ENCODE measurements at places on chromosomes 3 and 15.

DNA sequence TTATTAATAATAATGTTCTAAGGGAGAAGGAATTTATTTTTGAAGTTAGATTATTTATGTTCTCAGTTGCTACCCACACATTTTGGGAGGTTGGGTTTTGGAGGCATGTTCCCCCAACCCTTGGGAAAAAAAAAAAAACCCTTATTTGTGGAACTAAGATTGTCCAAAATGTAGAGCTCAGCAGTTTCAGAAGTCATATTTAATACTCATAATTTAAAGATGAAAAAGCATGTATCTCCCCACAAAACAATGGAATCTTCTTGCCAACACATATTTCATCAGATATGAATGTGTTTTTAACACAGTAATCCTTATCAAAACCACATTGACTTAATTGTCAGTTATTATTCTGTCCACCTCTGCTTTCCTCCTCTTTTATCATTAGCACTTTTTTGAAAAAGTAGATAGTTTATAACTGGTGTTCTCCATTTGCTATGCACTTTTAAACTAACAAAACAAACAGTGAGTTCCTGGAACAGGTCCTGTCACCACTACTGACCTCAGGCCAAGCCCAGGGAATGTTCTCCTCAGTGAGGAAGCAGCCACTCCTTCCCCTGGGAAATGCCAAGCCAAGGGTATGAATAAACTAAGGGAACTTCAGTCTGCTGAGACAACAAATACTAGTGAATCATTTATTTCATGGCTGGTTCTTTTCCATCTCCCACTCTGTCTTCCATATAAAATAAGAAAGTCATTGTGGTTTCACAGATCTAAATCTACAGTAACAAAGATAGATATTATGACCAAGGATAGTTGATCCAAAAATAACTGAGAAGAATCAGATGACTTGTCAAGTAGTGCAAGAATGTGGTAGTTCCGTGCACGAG, 414.4 kb upstream of the ALCAM start:
- no peak for DNase-seq

DNA sequence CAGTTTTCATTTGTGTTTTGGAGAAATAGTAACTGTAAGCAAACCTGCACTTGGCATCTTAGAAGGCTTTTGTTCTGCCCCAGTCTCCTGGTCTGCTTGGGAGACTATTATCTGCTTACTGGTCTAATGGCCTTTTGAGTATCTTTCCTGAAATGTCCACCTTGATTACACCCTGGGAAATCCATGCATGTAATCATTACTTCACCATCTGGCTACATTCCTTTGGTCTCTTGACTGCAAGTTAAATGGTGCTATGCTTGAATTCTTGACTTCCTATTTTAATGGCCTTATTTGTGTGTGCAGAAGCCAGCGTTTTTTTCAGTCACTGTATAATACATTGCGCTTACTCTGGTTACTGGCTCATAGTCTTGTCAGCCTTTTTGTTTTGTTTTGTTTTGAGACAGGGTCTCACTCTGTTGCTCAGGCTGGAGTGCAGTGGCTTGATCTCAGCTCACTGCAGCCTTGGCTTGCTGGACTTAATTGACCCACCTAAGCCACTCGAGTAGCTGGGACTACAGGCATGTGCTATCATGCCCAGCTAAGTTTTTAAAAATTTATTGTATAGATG, 30.0 kb downstream of the CHD2 start:
- DNase-seq, result no peak

DNA sequence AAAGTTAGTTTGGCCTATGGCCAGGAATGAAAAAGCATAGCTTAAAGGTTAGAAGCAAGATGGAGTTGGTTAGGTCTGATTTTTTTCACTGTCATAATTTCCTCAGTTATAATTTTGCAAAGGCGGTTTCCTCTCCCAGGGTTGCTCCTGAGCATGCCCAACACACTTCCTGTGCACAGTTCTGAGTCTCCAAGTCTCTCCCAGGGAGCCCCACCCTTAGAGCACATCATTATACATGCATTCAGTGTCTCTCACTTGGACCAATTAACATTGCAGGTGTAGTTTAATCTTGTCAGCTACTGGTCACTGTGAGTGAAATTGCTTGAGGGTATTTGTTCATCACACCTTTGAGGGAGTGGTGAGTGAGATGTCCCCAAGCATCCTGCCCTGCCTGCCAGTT, 96.0 kb upstream of the ATP10A start:
- no peak for DNase-seq

DNA sequence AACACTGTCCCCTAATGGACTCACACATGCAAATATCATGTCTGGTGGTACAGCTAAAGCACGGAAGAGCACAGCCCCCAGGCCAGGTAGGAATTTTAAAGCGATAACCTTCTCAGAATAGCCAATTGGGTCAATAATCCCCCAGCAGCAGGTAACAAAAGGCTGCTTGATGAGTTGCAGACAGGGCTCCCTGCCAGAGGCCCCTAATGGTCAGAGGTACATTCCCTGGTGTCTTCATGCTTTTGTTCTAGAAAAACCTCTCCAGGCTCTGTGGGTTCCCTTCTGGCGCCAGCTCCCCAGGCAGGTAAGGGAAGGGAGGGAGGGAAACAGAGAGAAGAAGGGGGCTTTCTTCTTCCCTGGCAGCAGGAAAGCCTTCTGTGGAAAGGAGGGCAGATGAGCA, 43.4 kb upstream of the PRTG start:
- DNase-seq, result no peak

GRCh38 chr15:80485370-80486164, 81.4 kb downstream of the ARNT2 start:
- peak; percentile 35 for DNase-seq

- no peak for DNase-seq
Measured at GRCh38 chr15:89648106-89649012, 6.9 kb downstream of the KIF7 start.

- no peak for DNase-seq
Measured at GRCh38 chr3:114336122-114336697, 42.4 kb downstream of the TIGIT start.

DNA sequence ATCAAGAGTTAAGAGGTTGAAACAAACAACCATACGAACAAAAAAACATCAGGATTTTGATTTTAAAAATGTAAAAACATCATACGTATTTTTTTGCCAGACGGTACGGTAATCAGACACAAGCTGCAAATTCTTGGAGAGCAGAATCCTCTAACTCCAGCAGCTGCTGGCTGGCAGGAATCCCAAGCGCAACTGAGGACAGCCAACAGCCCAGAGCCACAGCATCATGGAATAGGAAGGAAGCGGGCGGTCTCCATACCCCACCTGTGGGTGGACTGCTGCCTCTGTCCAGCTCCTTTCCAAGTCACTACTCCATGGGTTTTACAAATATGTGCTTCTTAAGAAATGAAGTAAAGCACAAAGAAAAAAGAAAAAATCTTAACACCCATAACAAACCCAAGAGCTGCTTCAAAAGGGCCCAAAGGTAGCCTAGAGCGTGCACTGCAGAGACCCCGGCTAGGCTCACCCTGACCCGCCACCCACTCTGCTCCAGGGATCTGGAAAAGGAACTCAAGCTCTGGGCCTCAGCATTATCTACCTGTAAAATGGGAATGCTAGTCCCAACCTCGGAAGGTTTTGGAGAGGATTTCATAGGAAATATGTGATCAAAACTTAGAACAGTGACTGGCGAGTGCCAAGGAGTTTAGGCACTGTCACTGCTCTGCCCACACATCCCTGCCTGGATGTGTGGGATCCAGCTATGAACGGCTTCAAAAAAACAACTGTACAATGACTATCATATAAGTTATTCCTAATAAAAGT, 33.4 kb downstream of the ZXDC start:
- DNase-seq, result no peak

GRCh38 chr3:135739779-135740178, 225.7 kb upstream of the PPP2R3A start:
- no peak for DNase-seq

GRCh38 chr3:182618981-182619591, 174.2 kb upstream of the ATP11B start:
- peak; percentile 68 for DNase-seq

GRCh38 chr15:87871731-87872320, 384.7 kb downstream of the NTRK3 start:
- no peak for DNase-seq

DNA sequence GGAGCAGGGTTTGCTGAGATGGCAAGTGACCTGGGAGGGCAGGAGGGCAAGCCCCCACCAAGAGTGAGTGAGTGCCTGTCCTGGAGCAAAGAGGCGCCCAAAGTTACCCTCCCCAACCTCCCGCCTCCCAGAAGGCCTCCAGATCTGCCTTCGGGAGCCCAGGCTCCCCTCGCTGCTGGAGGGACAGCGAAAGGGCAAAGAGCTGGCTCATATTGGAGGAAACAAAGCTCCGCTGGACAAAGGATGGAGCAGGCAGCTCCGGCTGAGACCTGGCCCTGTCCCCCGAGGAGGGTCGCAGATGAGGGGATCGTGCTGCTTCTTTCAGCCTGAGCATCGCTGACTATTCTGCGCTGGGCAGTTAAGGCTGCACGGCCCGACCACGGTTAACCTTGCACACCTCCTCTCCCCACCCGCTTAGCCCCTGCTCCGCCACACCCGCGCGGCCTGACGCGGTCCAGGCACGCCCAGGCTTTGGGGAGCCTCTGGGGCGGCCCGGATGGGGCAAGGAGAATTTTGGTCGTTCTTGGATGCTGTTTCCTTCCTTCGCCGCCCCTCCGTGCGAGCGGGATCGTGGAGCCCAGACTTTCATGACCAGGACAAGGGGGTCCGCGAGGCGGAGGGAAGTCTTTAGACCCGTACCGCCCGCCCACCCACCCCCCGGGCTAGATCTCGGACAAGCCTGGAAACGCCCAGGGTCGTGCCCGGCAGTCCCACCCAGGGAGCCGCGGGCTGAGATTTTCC, 651 bp downstream of the PLCD1 start:
- no peak for DNase-seq

GRCh38 chr3:116316771-116317170, 128.5 kb downstream of the LSAMP start:
- DNase-seq, result no peak

GRCh38 chr15:64633332-64633731, 142.1 kb downstream of the RBPMS2 start:
- DNase-seq, result no peak

DNA sequence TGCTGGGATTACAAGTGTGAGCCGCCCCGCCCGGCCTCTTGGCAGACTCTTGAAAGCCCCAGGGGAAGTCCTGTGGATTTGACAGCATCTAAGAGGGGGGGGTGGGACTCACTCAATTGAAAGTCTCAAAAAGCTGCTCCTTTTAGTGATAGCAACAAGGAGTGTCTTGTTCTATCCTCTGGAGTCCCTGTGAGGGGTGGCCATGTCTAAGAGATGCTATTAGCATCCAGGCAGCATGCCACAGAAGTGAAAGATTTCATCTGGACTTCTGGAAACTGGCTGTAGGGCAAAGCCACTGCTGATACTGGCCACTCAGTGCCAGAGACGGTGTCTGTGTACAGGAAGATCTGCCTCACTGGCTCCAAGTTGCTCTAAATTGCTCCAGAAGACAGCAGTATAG, 74.0 kb downstream of the DHX36 start:
- no peak for DNase-seq

GRCh38 chr3:126607214-126607908, 47.6 kb downstream of the TXNRD3 start:
- no peak for DNase-seq

Data from NCI-H1417 (cell line).